G401 (cell line): ENCODE measurements at places on chromosomes 4 and X.

GRCh38 chrX:115494161-115494560, 66.8 kb upstream of the PLS3 start:
- DNase-seq: no peak

- peak; percentile 26 for DNase-seq
These were observed 56.4 kb downstream of the SPCS3 start for GRCh38 chr4:176376032-176376614.

GRCh38 chr4:24551492-24552289, 32.7 kb downstream of the DHX15 start:
- no peak for DNase-seq

- DNase-seq: no peak
These were observed 321.3 kb downstream of the ADGRL3 start for GRCh38 chr4:61521451-61521850.

GRCh38 chr4:108172231-108172752, 3.6 kb upstream of the LEF1 start:
- DNase-seq: no peak

- DNase-seq: peak; percentile 82
These were observed 36.1 kb upstream of the IQSEC2 start for GRCh38 chrX:53317365-53318069.

GRCh38 chr4:137641544-137641943, 109.2 kb upstream of the PCDH18 start:
- no peak for DNase-seq

DNA sequence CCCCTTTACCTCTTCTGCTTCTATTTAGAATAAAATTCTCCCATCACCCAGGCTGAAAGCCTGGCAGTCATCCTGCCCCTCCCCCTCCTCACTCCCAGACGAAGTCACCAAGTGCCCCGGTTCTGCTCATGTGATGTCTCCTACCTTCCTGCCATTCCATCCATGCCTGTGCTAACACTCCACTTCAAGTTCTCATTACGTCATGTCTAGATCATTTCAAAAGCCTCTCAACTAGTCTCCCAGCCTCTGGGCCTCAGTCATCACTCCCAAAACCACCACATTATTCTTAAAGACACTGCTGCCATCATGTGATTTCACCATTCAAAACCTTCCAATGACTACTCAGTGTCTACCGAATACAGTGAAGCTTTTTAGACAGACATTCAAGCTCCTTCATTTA, 17.2 kb upstream of the HOPX start:
- no peak for DNase-seq

DNA sequence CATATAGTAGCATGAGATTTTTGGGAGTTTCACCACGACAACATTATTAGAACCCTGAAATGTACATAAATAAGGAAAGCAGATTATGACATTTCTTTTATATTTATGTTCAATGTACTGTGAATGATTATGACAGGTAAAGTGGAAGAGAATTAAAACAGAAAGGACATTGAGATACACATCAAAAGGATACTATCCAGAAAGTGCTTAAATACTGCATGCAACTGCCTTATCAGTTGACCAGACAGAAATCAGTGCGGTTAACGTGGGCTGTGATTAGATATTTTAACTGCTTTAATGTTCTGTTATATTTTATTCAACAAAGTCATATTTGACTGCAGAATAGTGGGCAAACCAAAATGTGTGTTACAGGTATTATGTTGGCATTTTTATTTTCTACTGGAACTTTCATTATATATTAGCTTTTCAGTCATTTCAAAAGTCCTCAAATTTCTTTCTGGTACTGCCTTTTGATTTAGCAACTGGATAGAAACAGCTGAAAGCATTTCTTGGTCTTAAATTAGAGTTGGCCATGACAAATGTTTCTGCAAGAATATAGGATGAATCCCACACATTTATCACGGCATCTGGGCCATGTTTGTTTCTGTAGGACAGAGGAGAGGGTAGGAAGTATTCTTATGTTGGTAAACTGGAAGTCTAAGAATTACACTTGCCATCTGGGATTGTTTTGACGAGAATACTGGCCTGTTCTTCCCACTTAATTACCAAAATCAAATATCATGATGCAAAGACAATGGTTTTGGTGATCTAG, 255.2 kb downstream of the SLC39A8 start:
- no peak for DNase-seq

GRCh38 chr4:3177905-3178304, 71.1 kb upstream of the MSANTD1 start:
- DNase-seq: no peak

DNA sequence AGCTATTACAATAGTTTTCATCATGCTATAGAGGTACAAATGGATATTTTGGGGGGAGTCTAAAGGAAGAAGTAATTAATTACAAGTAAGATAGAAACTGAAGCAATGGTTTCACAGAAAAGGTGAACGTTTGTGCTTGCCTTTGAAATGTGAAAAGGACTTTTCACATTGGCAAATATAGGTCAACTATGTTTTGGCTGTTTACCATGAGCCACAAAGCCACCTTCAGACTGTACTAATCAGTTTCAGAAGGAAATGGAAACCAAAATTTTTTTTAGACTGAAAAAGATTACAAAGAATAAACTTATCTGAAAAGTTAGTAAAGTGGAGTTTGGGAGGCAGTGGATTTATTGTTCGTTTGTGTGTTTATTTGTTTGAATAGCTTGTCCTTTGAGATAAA, 32.1 kb downstream of the SYTL5 start:
- DNase-seq: no peak

- DNase-seq: no peak
These were observed 74.5 kb downstream of the DCLK2 start for GRCh38 chr4:150152766-150153165.

- peak; percentile 1 for DNase-seq
These were observed at the start of gene COL4A5 for GRCh38 chrX:108439426-108439942. Gene COL4A5 (plus strand): TSS chrX:108439838. CDS start chrX:108440126, 288 bp downstream.

DNA sequence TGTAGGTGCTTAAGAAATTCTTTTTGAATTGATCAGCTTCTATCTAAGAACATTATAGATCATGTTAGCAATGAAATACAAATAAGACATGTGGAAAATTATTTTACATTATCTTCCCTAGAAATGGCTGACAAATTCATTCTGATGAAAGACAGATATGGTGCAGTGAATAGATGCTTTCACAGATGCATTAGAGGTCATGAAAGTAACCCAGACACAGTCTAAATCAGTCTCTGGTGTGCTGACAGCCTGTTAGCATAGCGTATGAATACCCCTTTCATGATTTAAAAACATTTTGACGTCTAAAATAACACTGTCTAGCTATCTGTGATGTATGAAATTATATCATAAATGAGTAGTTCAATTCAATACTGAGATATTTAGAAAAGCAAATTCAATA, 180.9 kb downstream of the UNC5C start:
- DNase-seq: no peak

DNA sequence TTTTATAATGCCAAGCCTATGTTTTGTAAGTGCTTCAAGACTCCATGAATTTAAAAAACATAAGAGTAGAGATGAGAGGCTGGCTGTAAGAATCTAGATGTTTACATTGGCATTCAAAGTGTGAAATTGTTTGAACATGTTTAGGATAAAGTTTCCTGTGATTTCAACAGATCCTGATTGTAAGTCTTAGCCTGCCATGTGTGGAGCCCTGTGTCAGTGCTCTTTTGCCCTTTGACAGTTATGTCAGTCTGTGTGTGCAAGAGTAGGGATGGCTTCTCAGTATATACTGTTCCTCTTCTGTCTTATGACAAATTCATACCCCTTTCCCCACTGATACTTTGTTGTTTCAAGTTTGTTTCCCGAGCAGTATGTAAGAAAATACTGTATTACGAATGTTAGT, 68.2 kb downstream of the USP9X start:
- no peak for DNase-seq

GRCh38 chr4:60314416-60314815, 885.7 kb upstream of the ADGRL3 start:
- DNase-seq: no peak

- no peak for DNase-seq
These were observed 213.0 kb upstream of the FAT4 start for GRCh38 chr4:125101719-125102118.

DNA sequence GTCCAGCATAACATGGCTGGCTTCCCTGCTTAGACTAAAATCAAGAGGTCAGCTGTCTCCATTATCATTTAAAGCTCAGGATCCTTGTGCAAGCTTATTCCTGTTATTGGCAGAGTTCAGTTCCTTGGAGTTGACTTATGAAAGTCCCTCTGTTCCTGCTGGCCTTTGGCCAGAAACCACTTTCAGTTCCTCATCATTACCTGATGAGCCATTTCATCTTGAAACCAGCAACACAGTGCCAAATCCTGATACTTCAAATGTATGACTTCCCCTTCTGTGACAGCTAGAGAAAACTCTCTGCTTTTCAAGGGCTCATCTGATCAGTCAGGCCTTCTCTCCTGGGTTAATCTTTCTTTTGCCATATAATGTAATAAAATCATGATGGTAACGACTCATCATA, 110.6 kb upstream of the FSTL5 start:
- peak; percentile 4 for DNase-seq

- DNase-seq: no peak
These were observed 52.5 kb downstream of the SORCS2 start for GRCh38 chr4:7244751-7245320.

DNA sequence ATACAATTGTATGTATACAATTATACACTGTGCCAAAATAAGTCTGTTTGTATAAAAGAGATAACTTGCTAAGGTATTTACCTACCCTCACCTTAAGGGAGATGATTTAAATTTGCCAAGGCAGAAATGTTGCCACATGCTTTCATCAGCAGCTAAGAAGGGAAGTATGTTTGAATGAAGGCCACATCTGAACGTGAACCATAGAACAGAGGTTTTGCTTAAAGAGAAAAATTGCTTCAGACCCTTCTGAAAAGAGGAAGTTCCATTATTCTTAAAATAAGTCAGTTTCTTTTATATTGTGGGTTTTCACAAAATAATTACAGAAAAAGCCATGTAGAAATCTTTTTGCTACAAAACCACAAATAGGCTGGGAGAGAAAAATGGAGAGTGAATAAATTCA, 621.5 kb upstream of the HTR2C start:
- no peak for DNase-seq

GRCh38 chr4:41656572-41657520, 91.7 kb downstream of the PHOX2B start:
- DNase-seq: peak; percentile 85

GRCh38 chr4:127849505-127850234, 31.0 kb upstream of the PLK4 start:
- no peak for DNase-seq

GRCh38 chrX:48917139-48918001, 1.5 kb downstream of the PIM2 start:
- peak; percentile 89 for DNase-seq

DNA sequence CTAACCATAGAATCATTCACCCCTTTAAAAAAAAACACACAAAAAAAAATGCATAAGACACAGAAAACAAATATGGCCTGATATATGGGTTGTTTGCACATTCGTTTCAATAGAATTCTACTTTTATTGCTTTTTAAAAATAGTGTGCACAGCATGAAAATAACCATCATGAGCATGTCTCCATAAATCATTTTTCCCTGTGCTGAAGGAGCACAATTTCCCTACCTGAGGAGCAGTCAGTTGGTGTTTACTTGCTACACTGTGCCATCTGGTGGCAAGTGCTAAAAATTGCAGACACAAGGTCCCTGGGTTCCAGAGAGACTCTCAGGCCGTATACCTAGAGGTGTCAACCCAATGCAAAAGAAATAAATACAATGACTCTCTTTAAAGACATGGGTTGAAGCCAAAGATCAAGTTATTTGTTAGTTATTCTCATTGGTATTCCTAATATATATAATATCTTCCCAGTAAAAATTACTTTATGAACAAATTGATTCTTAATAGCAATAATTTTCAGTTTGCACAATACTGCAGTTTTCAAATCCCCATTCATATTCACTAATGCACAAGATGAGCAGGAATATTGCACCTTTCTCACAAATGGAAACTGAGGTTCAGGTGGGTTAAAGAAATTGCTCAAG, 551.4 kb downstream of the IQCM start:
- DNase-seq: peak; percentile 33

DNA sequence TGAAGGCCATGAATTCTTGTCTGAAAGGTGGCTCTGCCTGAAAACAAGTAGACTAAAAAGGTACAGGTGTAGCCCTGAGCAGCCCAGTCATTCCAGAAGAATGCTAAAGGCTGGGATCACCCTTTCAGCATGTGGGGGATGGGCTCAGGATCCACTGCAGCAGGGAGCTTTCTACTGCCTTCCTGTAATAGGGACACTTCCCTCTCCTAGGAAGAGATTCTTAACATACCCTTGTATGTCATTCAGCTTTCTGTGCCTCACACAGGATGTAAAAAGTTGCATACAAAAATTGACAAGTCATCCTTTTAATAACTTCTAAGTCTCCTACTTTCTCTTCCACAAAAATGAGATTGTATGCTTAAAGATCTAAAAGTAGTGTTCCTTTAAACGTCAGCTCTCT, 123.3 kb downstream of the ZNF518B start:
- DNase-seq: no peak

DNA sequence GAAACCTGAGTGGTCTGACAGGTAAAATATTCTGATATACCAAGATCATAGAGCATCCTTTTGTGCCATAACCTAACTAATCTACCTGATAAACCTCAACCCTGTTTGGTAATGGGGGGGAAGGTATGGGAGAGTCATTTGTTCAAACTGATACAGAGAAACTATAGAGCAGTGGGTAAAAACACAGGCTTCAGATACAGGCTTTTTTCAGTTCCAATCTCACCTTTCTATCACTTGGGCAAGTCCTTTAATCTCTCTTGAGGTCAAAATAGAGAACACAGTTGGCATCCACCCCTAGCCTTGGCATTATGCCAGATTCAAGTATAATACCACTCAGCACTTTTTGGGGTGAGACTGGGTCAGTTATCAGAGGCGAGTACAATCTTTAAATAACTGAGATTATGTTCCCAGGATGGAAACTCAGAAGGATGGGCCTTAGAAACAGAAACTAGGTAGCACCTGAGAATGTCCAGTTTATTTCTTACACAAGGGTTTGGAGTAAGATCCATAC, 880 bp upstream of the ETDC start:
- DNase-seq: peak; percentile 0

- DNase-seq: peak; percentile 59
These were observed 2.1 kb upstream of the APBB2 start for GRCh38 chr4:41216294-41217019.

- no peak for DNase-seq
These were observed 113.3 kb upstream of the ATP6AP2 start for GRCh38 chrX:40467454-40467853.

DNA sequence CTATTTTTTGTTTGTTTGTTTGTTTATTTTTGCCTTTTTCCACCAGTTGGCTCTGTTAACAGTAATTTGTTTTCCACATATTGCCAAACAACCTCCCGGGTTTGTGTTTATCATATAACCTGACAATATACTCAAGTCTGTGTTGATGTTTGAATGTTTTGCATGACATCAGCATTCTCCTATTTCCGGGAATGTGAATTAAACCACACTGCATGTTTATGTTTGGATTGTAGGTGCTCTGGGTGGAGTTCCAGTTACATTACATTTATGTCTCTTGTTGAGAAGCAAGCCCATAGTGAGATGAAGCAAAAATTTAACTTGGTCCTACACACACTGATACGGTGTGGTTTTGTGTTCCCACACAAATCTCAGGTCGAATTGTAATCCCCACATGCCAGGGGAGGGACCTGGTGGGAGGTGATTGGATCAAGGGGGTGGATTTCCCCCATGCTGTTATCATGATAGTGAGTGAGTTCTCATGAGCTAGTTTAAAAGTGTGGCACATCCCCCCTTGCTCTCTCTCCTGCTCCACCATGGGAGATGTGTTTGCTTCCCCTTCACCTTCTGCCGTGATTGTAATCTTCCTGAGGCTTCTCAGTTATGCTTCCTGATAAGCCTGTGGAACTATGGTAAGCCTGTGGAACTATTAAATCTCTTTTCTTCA, 54.4 kb upstream of the CLNK start:
- no peak for DNase-seq

GRCh38 chrX:97367125-97367524, 483.4 kb downstream of the RPA4 start:
- peak; percentile 29 for DNase-seq
